ENCODE measurements at places on chromosomes 4 and X. TPM values are rescaled to one million over a fixed set of nuclear protein-coding genes. Genes with fewer than 3 reads are reported as not detected.

The CYBB gene
- 2.4 TPM for total RNA-seq

DNA sequence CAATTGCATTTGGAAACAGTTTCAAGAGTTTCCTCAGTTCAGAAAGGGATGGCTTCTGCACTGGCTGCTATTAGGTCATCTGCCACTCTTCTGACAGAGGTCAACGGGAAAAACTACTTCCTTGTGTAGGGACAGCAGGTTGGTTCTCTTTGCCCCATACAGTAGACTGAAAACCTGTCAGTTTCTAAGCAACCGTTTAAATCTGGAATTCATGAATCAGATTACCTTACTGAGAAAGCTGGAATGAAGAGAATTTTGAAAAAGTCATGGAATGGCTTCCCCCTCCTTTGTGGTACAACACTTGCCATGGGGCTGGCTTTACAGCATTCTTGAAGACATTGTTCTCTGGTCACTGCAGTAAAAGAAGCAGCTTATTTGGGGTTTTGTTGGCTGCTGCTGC lies 240.3 kb downstream of the IL1RAPL2 start:
- no peaks in the 10 kb centered on the region for H3K4me1 ChIP-seq
- H3K36me3 ChIP-seq, result no peaks in the 10 kb centered on the region
- H3K27me3 ChIP-seq, result no peaks in the 10 kb centered on the region
- no peak for DNase-seq
- H3K27ac ChIP-seq, result no peak overlapping the region
- H3K4me3 ChIP-seq, result no peak overlapping the region

DNA sequence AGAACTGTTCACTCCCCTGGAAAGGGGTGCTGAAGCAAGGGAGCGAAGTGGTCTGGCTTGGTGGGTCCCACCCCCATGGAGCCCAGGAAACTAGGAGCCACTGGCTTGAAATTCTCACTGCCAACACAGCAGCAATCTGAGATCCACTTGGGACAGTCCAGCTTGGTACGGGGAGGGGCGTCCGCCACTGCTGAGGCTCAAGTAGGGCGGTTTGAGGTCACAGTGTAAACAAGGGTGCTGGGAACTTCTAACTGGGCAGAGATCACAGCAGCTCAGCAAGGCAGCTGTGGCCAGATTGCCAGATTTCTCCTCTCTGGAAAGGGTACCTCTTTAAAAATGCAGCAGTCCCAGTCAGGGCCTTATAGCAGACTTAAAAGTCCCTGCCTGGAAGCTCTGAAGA lies 53.9 kb upstream of the GALNTL6 start:
- H3K4me1 ChIP-seq, result no peaks in the 10 kb centered on the region
- no peak for DNase-seq
- no peak overlapping the region for H3K4me3 ChIP-seq
- H3K36me3 ChIP-seq, result no peaks in the 10 kb centered on the region
- no peaks in the 10 kb centered on the region for H3K27me3 ChIP-seq

DNA sequence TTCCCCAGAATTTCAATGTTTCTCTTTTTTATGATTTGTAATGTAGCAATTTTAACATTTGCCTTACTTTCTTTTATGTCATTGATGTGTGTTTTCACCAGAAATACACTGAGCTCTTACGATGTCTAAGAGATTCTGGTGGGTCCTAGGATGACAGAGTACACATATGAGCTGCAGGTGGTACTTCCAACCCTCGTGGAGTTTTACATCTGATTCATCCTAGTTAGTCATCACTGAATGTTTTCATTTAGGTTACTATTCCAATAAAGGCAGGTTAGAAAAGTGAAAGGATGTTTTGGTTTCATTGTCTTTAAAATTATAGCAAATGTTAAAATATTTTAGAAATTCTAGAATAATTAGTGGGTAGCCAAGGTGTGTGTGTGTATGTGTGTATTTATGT lies 605.9 kb downstream of the ADGRL3 start:
- no peaks in the 10 kb centered on the region for H3K4me1 ChIP-seq
- H3K4me3 ChIP-seq, result no peak overlapping the region
- H3K27me3 ChIP-seq, result no peaks in the 10 kb centered on the region

DNA sequence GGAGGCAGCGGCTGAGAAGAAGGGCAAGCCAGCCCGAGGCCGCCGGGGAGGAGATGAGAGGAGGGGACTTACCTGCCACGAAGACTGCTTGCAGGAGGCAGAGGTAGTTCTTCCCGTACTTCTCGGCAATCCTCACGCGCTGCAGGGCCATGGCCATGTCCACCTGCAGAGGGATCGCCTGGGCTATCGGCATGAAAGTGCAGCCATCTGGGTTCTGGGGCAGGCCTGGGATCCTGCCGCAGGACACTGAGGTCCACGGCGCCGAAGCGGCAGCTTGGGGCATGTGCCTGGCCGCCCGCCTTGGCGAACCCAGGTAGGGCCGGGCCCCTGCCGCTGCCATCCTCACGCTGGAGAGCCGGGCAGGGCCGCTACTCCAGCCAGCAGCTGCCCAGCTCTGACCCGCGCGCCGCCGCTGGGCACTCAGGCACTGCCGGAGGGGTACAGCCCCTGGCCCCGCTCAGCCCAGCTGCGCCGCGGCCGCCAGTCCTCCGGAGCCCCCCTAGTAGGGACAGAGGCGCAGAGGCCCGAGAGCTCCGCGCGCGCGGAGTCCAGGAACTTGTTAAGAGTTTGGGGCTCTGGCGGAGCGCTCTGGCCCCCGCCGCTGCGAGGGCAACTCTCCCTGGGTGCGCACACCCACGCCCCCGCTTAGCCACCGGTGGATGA lies 16.0 kb downstream of the MCF2 start:
- no peak for DNase-seq
- peaks cover 6% of the 10 kb centered on the region for H3K27me3 ChIP-seq
- H3K27ac ChIP-seq, result no peak overlapping the region
- H3K4me3 ChIP-seq, result peak overlapping the region; percentile 42

DNA sequence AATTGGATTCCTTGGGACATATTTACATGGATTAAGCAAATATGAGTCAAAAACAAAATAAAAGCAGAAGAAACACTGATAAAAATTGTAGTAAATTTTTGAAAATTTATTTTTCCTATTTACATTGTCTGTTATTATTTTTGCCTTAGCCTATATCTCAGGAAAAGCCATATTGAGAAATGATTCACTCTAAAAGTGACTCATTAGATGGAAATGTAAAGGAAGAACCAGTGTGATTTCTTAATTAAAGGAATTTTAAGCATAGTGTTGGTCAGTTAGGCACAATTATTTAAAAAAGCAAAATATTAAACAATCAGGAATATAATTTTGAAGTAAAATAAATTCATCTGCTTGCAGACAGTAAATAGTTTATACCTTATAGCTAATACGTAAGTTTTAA lies 167.4 kb upstream of the NAP1L5 start:
- H3K36me3 ChIP-seq, result no peaks in the 10 kb centered on the region
- H3K4me3 ChIP-seq, result no peak overlapping the region
- H3K27me3 ChIP-seq, result no peaks in the 10 kb centered on the region
- no peak for DNase-seq
- no peak overlapping the region for H3K27ac ChIP-seq

DNA sequence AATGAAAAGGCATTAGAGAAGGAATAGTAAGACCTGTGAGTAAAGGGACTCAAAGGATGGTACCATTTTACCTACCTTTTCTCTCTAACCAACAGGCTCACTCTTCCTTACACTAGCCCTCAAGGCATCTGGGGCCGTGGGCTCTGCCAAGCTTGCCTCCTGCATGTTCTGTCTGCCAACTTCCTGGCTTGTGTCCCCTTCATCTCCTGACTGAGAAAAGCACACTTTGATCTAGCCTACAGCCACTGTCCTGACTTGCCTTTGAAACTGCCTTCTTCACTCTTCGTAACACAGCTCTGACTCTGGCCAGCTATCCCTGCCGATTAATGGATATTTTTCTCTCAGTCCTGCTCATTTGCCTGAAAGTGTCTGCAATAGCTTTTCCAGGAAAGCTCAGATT lies 76.5 kb downstream of the RASGEF1B start:
- H3K27ac ChIP-seq, result no peak overlapping the region
- H3K27me3 ChIP-seq, result no peaks in the 10 kb centered on the region
- H3K4me3 ChIP-seq, result no peak overlapping the region
- H3K4me1 ChIP-seq, result no peaks in the 10 kb centered on the region
- no peaks in the 10 kb centered on the region for H3K36me3 ChIP-seq

The DMRTC1 gene
- total RNA-seq, result not detected

GRCh38 chrX:23504540-23504884 lies 162.8 kb upstream of the PRDX4 start:
- H3K27ac ChIP-seq, result peak overlapping the region; percentile 54
- H3K27me3 ChIP-seq, result no peaks in the 10 kb centered on the region
- DNase-seq, result no peak

The NXT2 gene
- 10.8 TPM for total RNA-seq

DNA sequence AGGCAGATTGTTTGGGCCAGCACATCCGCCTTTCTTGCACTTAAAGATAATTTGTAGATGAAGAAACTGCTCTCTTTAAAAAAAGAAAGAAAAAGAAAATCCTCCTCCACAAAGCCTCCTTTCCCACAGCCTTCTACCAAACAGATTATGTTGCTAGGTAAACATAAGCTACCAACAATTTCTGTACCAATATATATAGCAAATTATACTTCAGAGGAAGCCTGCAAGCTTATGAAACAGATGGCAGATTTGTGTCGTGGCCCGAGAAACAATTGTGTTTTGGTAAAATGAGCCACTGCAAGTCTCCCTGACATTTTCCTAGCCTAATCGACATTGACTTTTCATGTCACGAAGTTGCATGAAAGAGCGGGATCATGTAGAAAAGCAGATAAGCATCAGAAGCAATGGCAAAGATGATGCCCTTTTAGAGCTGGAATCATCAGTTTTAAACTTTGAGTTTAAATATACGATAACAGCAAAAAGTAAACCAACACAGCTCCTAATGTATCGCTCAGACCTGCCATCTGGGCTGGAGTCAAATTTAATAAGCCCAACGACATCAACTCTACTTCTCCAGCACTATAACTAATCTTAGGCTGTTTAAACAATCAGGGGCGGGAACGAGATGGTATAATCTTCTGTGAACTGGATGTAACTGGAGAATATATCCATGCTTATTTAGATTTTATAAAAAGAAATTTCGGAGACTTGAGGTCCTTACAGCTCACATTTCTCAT lies 94.9 kb upstream of the PLAC1 start:
- H3K4me3 ChIP-seq, result no peak overlapping the region
- no peaks in the 10 kb centered on the region for H3K27me3 ChIP-seq
- H3K27ac ChIP-seq, result no peak overlapping the region

The HTN1 gene
- not detected for total RNA-seq

The C4orf36 gene
- 1.4 TPM for total RNA-seq

DNA sequence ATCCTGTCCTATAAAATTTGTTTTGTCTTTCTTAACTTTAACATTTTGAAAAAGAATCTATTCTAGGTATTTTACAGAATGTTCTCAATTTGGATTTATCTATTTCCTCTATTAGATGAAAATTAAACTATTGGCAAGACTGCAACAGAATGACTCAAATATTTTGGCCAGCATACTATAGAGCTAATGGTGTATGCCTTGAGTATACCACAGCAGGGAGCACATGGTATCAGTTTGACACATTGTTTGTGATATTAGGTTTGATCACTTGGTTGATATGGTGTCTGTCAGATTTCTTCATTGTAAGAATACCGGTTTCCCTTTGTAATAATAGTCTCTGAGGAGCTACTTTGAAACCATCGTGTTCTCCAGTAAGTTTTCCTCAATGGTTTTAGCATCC lies 87.8 kb upstream of the NPNT start:
- no peaks in the 10 kb centered on the region for H3K36me3 ChIP-seq
- no peaks in the 10 kb centered on the region for H3K4me1 ChIP-seq
- no peak for DNase-seq
- H3K4me3 ChIP-seq, result no peak overlapping the region

The UGT2A3 gene
- total RNA-seq, result not detected

GRCh38 chr4:23455456-23456158 lies 434.2 kb downstream of the PPARGC1A start:
- no peaks in the 10 kb centered on the region for H3K27me3 ChIP-seq
- H3K4me1 ChIP-seq, result no peaks in the 10 kb centered on the region
- no peak overlapping the region for H3K27ac ChIP-seq
- no peak for DNase-seq

GRCh38 chr4:3771164-3771809 lies 5.1 kb downstream of the ADRA2C start:
- H3K36me3 ChIP-seq, result no peaks in the 10 kb centered on the region
- peaks cover 11% of the 10 kb centered on the region for H3K4me1 ChIP-seq
- DNase-seq, result no peak
- H3K27me3 ChIP-seq, result peaks cover 68% of the 10 kb centered on the region
- H3K27ac ChIP-seq, result no peak overlapping the region

GRCh38 chr4:4302416-4302815 lies 12.4 kb downstream of the ZBTB49 start:
- no peak overlapping the region for H3K27ac ChIP-seq
- peaks cover 35% of the 10 kb centered on the region for H3K36me3 ChIP-seq
- no peaks in the 10 kb centered on the region for H3K27me3 ChIP-seq

DNA sequence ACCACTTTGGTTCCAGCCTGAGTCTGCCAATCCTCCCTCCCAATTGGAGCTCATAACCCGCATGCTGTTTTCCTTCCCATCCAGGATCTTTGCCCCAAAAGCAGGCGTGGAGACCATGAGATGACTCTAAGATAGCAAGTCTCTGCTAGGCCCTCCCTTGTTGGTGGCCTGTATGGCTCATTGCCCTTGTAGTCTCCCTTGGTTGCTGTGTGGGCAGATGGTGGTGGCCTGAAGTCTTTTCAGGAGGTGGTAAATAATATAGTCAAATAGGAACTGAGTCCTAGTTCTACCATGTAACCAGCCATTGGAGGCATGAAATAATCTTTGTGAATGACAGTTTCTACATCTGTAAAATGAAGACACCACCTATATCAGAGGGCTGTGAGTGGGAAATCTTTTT lies 1.2 kb downstream of the ATP6AP1 start:
- peaks cover 26% of the 10 kb centered on the region for H3K36me3 ChIP-seq
- H3K4me1 ChIP-seq, result peaks cover 20% of the 10 kb centered on the region
- no peak overlapping the region for H3K27ac ChIP-seq
- no peak for DNase-seq
- H3K4me3 ChIP-seq, result peak overlapping the region; percentile 69
- H3K27me3 ChIP-seq, result no peaks in the 10 kb centered on the region

DNA sequence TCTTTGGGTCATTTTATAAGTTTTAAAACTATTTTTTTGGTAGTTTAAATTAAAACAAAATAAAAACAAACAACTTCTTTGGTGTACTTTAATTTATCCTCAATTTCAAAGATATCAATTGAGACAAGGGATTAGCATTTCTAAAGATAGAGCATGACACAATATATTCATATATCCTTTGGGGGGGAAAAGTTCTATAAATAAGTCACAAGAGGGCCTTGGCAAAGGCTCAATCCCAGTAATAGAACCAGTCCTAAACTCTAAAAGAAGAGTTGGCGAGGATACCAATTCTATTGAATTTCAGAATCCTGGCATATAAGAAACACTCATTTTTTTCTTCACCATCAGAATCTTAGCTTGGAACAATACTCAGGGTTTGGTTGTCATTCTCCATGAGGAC lies 89.7 kb downstream of the COL4A6 start:
- H3K36me3 ChIP-seq, result no peaks in the 10 kb centered on the region
- no peak overlapping the region for H3K4me3 ChIP-seq
- DNase-seq, result no peak
- peaks cover 3% of the 10 kb centered on the region for H3K4me1 ChIP-seq

- H3K4me1 ChIP-seq, result no peaks in the 10 kb centered on the region
- H3K27me3 ChIP-seq, result no peaks in the 10 kb centered on the region
- H3K27ac ChIP-seq, result no peak overlapping the region
- H3K36me3 ChIP-seq, result no peaks in the 10 kb centered on the region
- DNase-seq, result no peak
- H3K4me3 ChIP-seq, result no peak overlapping the region
Observed at GRCh38 chrX:8346060-8346459, 118.6 kb upstream of the VCX3B start.
